ENCODE measurements at places on chromosomes 2 and 18.

- DNase-seq = no peak
These were observed 5.0 kb downstream of the ACKR3 start for GRCh38 chr2:236574424-236575145.

DNA sequence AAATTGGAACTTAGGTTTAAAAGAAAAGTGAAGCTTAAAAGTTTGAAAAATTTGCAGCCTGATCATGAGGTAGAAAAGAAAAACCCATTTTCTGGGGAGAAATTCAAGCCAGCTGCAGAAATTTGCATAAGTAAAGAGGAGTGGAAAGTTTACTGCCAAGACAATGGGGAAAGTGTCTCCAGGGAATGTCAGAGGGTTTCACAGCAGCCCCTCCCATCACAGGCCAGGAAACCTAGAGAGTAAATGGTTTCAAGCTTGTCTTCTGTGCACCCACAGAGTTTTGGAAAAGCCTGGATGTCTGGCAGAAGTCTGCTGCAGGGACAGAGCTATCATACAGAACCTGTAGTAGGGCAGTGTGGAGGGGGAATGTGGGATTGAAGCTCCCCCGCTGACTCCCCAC is 254.0 kb upstream of the FSIP2 start:
- no peak for DNase-seq

GRCh38 chr2:237558961-237559641 is 7.3 kb upstream of the PRLH start:
- DNase-seq = no peak

DNA sequence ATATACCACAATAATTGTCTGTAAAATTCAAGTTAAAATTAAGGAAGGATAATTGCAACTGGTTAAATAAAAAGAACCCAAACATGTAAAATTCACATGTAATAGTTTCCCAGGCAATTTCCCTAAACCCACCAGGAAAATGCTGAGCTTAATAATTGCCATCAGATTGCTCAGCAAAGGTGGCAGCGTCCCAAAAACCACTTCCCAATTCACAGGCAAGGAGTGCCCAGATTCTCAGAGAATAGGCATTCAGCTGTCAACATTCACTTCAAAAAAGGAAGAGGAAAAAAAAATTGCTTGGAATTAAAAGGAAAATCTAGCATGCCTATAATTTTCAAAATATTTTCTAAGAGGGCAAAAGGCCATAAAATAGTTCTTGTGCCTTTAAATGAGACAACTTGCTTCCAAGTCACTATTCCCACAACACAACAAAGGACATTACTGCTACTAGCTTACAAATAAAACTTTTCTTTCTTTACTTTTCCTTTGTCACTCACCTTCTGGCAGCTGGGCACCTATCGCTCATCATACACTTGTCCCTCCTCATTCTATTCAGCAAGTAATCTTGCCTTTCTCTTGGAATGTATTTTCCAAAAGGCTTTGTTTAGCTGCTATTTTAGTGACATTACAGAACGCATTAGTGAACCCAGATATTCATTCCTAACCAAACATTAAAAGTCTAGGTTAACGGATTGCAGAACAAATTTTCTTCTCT is 15.2 kb downstream of the SRBD1 start:
- no peak for DNase-seq

- no peak for DNase-seq
These were observed 1632.5 kb downstream of the LRP1B start for GRCh38 chr2:140498360-140498759.

DNA sequence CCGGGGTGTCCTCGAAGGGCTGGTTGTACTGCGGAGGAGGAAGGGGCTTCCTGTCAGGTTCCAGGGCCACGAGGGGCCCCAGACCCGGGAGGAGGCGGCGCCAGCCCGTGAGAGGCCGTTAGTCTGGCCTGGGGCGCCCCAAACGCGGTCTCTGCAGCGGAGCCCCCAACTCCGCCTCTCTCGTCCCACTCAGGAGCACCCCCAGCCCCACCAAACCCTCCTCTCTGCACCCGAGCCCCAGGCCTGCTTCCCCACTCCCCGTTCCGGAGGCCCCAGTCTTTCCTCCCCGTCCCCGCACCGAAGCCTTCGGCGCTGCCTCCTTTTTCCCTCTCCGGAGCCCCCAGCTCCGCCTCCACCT is 473 bp downstream of the HJURP start:
- no peak for DNase-seq

DNA sequence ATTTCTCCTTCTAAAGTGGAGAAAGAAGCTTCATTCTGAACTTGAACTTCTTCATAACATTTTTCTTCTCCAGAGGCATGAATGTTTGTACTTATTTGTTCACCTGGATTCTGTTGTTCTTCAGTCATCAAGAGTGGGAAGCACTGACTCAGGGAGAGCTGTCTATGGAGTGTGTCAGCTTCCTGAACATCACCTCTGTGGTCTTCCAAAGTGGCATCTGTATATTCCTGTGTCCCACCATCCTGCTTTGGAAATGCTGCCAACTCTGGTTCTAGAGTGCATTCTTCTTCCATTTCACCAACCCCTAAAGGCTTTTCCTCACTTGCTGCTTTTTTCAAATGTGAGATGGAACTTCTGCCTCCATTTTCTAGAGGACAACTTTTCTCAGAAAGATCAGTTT is 59.5 kb downstream of the TTN start:
- DNase-seq = no peak

DNA sequence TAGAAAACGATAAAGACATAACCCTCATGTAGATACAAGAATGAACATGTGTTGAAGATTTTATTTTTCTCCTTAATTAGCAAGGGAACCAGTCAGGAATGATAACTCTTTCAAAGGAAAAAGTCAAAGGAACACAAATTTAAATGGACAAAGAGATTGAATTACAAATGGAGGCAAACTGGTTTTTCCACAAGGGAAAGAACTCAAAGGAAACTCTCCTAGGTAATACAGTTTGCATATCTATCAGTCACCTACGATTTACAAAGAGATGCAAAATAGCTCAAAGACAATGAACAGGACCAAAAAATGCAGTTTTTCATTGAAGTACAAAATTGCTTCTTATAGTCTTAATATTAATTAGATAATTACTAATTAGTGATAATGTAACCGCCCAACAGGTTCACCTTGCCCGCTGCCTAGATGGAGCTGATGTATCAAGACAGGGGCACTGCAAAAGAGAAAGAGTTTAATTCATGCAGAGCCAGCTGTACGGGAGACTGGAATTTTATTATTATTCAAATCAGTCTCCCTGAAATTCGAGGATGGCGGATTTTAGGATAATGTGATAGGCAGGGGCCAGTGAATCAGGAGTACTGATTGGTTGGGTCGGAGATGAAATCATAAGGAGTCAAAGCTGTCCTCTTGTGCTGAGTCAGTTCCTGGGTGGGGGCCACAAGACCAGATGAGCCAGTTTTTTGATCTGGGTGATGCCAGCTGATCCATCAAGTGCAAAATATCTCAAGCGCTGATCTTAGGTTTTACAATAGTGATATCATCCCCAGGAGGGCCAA is 151.0 kb downstream of the TMEM17 start:
- no peak for DNase-seq

DNA sequence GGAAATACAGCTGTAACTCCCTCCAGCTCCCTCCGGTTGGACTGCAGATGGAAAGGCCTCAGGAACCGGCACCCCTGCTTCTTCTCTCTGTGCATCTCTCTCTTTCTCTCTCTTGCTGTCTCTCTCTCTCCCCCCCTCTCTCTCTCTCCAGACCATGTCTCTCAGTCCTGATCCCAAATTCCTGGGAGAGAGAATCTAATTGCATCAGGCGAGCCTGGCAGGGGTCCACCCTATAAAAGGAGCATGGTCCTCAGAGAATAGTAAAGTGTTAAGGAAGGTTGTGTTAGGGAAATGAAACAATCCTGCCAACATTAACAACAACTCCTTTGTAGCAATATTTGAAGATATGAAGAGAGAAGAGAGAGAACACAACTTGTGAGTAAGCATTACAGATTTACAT is 36.7 kb downstream of the VIT start:
- no peak for DNase-seq

DNA sequence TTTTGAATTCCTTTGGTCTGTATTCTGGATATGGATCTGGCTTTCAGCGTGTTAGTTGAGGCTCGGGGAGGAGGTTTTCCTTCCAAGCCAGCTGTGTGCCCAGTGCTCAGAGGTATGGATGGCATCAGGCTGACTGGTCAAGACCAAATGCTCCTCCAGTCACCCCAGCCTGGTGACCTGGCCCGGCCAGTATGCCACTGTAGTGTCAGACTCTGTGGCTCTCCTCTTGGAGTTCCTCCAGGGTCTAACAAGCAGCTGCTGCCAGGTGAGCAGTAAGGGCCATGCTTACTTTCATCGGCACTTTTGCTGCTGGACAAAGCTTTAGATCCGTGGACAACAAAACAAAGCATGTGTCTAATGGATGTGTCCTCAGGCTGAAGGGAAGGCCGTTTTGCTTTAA is 44.1 kb downstream of the CABLES1 start:
- no peak for DNase-seq

GRCh38 chr18:415617-416612 is 84.6 kb downstream of the COLEC12 start:
- no peak for DNase-seq

DNA sequence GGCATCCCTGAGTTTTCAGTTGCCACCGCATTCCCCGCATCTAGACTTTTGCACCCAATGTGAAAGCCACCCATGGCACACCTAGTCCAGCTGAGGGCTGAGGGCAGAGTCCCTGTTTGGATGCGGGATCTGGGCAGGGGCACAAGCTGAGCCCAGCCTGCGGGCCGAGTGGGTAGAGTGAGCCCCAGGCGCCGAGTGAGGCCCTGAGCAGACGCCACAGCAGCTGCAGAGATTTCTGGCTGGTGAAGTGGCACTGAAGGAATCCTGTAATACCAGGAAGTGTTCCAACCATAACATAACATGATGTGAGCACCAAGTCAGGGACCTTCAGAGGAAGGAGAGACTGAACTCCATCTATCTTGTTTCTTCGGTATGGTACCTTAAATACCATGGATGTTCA is 27.7 kb upstream of the FRZB start:
- no peak for DNase-seq

GRCh38 chr2:39153312-39153711 is 32.5 kb upstream of the SOS1 start:
- no peak for DNase-seq

DNA sequence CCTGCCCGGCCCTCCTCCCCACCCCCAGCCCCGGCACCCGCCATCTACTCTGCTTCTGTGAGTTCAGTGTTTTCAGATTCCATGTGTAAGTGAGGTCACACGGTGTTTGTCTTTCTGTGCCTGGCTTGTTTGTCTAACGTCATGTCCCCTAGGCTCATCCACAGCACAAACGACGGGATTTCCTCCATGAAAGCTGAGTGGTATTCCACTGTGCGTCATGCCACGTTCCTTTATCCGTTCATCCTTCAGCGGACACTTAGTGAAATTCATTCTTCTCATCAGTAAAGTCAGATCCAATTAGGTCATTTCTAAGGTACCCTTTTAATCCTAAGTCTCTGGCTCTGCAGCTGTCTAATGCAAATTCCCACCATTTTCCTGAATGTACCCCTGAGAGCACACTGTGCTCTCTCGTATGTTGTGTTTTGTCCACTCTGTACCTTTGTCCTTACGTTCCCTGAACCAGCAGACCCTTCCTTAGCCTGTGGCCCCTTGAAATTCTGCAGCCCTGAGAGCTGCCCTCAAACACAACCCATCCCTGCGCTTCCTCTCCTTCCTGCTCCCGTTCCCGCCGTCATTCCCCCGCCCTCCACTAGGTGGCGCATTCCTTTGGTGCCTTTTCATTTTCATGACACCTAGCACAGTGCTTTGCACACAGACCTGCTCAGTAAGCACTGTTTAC is 44.1 kb downstream of the TRAPPC12 start:
- DNase-seq = no peak

DNA sequence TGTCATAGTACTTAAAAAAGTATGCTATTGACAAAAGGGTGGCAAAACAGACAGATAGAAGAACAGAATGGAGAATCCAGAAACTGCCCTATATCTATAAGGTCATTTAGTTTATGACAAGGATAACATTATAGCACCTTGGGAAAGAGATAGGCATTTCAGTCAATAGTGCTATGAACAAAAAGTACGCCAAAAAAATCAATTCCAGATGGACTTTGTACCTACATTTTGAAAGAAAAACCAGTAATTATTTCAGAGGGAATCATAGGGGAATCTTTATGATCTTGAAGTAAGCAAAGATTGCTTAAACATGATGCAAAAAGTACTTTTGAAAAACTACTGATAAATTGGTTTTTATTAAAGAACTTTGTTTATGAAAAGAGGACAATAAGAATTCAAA is 59.9 kb upstream of the SETBP1 start:
- no peak for DNase-seq

- DNase-seq = no peak
These were observed 53.6 kb downstream of the SMAD2 start for GRCh38 chr18:47876813-47877212.

GRCh38 chr2:69304656-69305055 is 82.4 kb downstream of the GFPT1 start:
- no peak for DNase-seq

GRCh38 chr2:151927501-151928221 is 99.4 kb upstream of the ARL5A start:
- peak; percentile 76 for DNase-seq

DNA sequence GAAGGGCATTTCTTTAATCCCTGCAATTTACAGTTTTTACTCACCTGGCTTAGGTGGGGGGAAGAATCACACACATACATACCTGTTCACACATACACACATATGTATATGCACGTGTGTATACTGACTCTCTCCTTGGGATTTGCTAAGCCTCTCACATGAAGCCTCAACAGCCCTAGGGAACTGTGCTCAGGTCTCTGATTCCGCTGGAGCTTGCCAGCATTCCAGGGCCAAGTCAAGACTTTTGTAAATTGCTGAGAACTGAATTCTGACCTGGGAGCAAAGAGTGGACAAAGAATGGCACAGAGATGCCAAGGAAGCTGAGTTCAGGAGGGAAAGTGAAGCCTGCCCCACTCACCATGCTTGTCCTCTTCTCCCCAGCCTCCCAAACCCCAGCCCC is 177.3 kb downstream of the TMEM247 start:
- no peak for DNase-seq

DNA sequence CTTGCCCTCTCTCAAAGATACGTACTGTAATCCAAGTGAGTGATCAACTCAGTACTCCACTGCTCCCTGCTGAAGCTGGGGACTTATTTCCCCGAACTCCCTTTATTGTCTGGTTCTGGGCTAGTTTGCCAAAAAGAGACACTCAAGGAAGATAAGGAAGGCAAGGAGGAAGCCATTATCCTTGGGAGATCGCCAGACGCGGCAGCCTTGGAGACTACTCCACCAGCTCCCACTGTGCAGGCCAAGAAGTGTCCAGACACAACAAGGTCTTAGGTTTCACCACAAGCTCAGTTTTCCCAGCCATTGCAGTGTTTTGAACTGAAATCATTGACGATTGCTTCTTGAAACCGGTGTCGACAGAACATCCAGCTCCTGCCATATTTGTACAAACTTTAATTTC is 439.6 kb upstream of the UBE2E3 start:
- no peak for DNase-seq

DNA sequence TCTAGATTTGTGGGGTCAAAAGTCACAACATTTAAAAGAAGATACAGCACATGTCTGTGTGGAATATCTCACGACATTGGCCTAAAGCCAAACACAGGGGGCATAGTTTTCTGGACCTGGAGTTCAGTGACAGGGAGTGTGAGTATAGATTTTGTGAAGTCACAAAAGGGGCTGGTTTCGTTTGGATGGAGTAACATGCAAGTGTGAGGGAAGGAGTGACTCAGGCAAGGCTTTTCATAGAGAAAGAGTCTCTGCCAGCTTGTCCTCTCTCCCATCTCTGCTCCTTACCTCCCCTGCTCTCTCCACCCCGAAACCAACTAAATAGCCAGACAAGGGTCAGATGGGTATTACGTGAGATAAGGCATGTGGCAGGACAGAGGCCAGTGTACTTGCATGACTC is 3.7 kb upstream of the EPAS1 start:
- DNase-seq = no peak

All from putamen (tissue), 1 donor.